ENCODE measurements at places on chromosomes 3 and 15. TPM values are rescaled to one million over a fixed set of nuclear protein-coding genes. Genes with fewer than 3 reads are reported as not detected.

The CCR8 gene
- 1.2 TPM for total RNA-seq

The CFAP161 gene
- total RNA-seq = not detected

The STRC gene
- total RNA-seq = 0.77 TPM

The FHIT gene
- total RNA-seq = 6.9 TPM

The ARGFX gene
- total RNA-seq = not detected

The PLXND1 gene
- 71.0 TPM for total RNA-seq

The AADACL2 gene
- 11.7 TPM for total RNA-seq

The ZNF501 gene
- 5.0 TPM for total RNA-seq

The LIPC gene
- 33.1 TPM for total RNA-seq

The RLBP1 gene
- total RNA-seq = not detected

The DAZL gene
- total RNA-seq = not detected

The POPDC2 gene
- 1.4 TPM for total RNA-seq

The NLGN1 gene
- total RNA-seq = 12.6 TPM

The NANOGP8 gene
- not detected for total RNA-seq

All from type B pancreatic cell (in vitro differentiated cells).